SJCRH30 (cell line): ENCODE measurements at places on chromosomes 1 and 21. TPM values are rescaled to one million over a fixed set of nuclear protein-coding genes. Genes with fewer than 3 reads are reported as not detected.

DNA sequence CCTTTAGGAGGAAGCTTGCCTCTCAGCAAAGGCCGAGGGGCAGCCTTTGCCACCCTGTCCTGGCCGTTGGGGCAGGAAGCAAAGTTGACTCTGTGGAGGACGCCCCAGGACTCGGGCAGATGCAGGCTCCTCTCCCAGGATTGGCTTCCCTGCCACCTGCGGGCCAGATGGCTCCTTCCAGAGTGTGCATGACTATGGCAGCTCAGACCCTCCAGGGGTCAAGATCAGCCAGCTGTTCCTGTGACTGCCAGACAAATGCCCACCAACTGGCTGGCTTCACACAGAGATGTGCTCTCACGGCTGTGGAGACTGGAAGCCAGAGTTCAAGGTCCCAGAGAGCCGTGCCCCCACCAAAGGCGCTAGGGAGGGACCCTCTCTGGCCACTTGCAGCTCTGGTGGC, 87.0 kb upstream of the VAMP3 start:
- no peak for DNase-seq

DNA sequence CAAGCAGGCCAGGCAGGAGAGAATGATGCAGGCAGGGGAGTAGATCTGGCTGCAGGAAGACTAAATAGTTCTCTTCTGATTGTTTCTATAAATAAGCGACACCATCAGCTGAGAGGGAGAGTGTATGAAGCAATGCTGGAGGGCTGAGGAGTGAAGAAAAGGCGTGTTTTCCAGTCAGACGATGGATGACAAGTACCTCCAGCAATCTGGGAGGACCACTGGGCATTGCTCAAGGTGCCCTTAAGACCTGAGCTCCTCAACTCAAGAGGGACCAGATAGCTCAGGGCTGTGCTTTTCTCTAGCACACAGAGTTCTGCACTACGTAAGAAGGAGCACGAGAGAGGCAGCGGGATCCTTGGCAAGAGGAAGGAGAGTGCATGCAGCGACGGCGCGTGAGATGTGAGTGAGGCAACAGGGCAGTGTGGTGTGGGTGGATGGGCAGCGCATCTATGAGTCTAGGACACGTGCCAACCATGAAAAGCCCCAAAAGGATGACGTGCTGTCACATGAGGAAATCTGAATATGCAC, 36.0 kb downstream of the PABPC4 start:
- DNase-seq, result no peak

DNA sequence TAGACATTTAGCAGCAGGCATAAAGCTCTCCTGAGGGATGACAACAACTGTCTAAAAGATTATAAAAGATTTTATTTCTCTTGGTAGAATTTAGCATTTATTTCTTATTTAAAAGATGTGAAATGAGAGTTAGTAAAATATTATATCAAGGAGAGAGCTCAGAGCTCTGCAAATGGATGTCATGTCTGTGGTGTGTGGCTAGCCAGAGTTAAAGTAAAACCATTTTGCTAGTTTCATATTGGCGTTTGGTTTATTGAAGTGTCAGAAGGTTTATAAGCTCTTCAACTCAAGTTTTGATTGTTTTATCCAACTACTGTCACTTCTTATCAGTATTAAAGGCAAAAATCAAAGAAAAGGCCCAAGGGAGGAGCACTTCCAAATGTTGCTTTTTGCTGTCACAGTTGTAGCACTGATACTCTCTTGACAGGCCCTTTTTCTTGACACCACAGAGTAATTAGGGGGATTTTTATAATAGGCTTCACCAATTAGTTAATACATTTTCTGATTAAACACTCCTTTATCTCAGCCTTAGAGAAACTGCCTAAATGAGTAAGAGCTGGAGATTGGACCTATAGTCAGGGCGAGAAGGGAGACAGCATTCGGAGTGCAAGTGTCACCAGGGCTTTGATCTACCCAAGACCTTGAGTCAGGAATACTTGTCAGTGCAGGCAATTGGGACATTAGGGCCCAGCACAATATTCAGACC, 233.9 kb downstream of the PTBP2 start:
- DNase-seq, result no peak

- peak; percentile 28 for DNase-seq
Measured at GRCh38 chr21:26888931-26889330, 43.7 kb upstream of the ADAMTS1 start.

GRCh38 chr1:206001476-206001888, 1.7 kb downstream of the RAB7B start:
- DNase-seq, result no peak

DNA sequence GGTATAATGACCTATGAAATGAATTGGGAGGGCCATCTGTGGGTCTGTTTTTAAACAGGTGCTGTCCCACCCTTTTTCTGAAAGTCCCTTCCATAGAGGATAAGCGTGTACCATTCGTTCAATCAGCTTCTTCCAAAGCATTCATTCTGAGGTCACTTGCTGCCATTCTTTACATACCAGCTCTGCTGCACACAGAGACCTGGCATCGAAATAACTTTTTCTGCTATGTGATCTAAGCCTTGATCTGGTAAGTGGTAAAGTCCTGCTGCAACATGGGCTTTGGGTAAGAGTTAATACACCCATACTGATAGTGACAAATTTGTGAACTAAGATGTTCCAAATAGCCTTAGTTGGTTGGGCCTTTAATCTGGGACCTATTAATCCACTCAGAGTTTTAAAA, 38.9 kb downstream of the DR1 start:
- no peak for DNase-seq

DNA sequence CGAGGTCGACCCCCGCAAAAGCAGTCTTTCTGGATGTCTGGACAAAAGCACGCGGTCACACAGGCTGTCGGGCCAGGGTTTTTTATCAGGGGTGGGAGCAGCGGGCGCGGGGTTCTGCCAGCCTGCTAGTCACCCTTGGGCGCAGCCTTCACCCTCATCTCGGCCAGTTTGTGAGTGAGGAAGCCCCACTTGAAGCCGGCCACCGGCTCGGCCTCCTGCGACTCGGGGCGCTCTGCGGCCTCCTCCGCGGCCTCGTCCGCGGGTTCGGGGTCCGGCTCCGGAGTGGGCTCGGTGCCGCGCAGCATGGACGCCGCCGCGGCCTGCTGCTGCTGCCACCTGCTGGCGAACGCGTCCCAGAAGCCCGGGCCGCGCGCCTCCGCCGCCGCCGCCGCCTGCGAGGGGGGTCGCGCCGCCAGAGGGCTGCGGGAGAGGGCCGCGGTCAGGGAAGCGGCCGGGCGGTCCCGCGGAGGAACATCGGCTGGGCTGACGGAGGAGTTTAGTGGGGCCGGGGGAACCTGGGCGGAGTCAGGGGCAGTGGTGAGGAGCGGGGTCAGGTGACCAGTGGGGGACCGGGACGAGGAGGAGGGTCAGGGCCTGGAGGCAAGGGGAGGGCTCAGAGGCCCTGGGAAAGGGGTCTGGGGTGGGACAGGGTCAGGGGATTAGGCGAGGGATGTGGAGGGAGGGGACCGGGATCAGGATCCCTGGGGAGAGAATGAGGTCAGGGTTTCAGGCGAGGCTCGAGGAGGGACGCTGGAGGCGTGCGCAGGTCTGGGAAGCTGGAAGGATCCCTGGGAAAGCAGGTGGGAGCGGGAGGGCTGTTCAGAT, 4.5 kb downstream of the C1orf232 start:
- DNase-seq, result no peak

- DNase-seq, result peak; percentile 99
Measured at GRCh38 chr1:25743164-25744139, 56.5 kb upstream of the SELENON start.

DNA sequence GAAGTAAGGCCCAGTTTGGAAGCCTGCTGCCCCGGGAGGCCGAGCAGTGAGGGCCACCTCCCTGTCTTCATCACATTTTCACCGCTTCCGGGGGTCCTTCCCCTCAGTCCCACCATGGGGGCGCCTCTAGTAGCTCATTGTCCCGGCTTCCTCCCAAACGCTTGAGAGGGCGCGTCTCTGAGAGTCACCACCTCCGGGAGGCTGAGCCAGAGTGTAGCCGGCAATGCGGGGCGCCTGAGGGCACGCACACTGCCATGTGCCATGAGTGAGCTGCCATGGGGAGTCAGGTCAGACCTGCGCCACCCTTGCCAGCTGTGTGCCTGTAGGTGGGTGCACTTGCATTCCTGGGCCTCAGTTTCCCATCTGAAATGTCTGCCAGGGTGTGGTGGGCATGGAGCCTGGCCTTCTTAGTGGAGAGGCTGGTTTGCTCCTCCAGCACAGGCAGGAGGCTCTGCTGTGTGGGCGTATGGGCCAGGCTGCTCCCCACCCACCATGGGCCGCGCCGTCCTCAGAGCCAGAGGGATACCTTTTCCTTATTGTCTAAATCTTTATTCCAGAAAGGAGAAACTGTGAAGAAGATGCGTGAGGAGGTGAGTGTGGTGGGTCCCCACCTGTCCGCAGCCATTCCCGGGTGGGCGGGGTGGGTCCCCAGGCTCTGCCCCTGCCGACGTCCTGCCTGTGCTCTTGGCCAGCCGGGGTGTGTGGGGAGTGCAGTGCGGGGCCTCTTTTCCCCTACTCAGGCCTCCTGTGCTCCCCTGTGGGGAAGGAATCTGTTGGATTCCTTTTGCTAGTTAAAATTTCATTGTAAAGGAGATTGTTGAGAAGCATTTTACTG, 81.3 kb upstream of the COL6A1 start:
- no peak for DNase-seq

DNA sequence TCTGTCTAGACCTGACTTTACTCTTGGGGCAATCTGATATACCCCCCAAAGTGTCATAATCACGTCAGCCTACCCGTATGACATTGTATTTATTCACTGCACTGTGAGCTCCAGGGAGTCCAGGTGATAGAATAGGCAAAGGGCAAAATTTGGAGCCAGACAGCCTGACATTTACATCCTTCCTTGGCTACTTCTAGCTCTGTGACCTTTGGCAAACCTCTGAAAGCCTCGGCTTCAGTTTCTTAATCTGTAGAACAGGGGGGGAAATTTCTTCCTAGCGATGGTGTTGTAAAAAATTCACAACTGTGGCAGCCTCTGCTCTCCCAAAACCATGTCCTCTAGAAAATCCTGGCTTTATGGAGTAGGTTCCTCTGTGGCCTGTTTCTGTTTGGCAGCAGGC, 240.9 kb downstream of the KIF26B start:
- DNase-seq, result no peak

- peak; percentile 92 for DNase-seq
Measured at GRCh38 chr1:93779540-93780165, 98.0 kb upstream of the BCAR3 start.

GRCh38 chr1:163241746-163242145, 39.0 kb upstream of the RGS5 start:
- DNase-seq, result no peak

GRCh38 chr21:29002442-29003144, 9.9 kb upstream of the LTN1 start:
- DNase-seq, result peak; percentile 97

Gene TTC39A
- total RNA-seq, result 0.14 and 0.73 TPM in 2 replicates

Gene LCE3D
- not detected in 2 replicates for total RNA-seq

Gene BCAN
- total RNA-seq, result 0.05 TPM in 1 of 2 replicates, not detected in the other

Gene SLAMF1
- not detected in 2 replicates for total RNA-seq
